ENCODE measurements at places on chromosomes 5 and 9. TPM values are rescaled to one million over a fixed set of nuclear protein-coding genes. Genes with fewer than 3 reads are reported as not detected.

Gene DEPDC1B
- total RNA-seq = 1.7 TPM

Gene ADAMTS13
- 6.0 TPM for total RNA-seq

Gene ABLIM3
- 23.1 TPM for total RNA-seq

Gene DCP2
- 20.9 TPM for total RNA-seq

Gene FOXD4L4
- 0.29 TPM for total RNA-seq

Gene LCN12
- total RNA-seq = not detected

Gene IFNA13
- total RNA-seq = not detected

Measured in smooth muscle cell of trachea (primary cell).